SK-N-SH (cell line): ENCODE measurements at places on chromosomes 5 and 9. TPM values are rescaled to one million over a fixed set of nuclear protein-coding genes. Genes with fewer than 3 reads are reported as not detected.
A peak's percentile ranks its signal among the peaks of the same experiment; 100 is the strongest.

The FIBCD1 gene
- 0.86 and 1.3 TPM in 2 replicates for polyA plus RNA-seq

GRCh38 chr5:135641734-135642487 is 63.1 kb upstream of the CXCL14 start:
- H3K36me3 ChIP-seq, result no peaks in the 10 kb centered on the region
- H3K27ac ChIP-seq, result no peak overlapping the region
- H3K27me3 ChIP-seq, result no peaks in the 10 kb centered on the region; the same call in 1 of the 2 replicates
- DNase-seq, result no peak
- no peak overlapping the region for H3K4me3 ChIP-seq
- peaks cover 19% of the 10 kb centered on the region; the same call in 1 of the 2 replicates for H3K4me1 ChIP-seq

- peaks cover 20% of the 10 kb centered on the region for H3K36me3 ChIP-seq
- H3K4me3 ChIP-seq, result no peak overlapping the region
- H3K27me3 ChIP-seq, result no peaks in the 10 kb centered on the region
- DNase-seq, result no peak
- no peaks in the 10 kb centered on the region for H3K4me1 ChIP-seq
These were observed 56.9 kb downstream of the GPR107 start for GRCh38 chr9:130110596-130111021.

The NIPAL4 gene
- polyA plus RNA-seq, result 2.3 and 2.6 TPM in 2 replicates

DNA sequence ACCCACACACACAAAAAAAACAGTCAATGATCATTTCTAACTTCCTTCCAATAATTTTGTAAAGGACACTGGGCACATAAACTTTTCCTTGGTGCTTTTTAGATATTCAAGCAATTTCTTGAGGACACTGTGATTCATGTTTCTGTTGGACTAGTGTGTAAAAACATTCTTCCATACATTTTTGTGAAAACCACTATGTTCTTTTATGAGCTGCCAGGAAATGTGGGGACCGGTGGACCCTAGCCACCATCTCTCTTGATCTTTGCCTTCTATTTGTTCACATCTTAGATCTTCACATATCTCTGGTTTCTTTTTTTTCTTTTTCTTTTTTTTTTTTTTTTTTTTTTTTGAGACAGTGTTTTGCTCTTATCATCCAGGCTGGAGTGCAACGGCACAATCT is 287.4 kb downstream of the GLIS3 start:
- no peaks in the 10 kb centered on the region for H3K27me3 ChIP-seq
- H3K4me3 ChIP-seq, result no peak overlapping the region
- no peaks in the 10 kb centered on the region for H3K4me1 ChIP-seq
- no peak overlapping the region for H3K27ac ChIP-seq

DNA sequence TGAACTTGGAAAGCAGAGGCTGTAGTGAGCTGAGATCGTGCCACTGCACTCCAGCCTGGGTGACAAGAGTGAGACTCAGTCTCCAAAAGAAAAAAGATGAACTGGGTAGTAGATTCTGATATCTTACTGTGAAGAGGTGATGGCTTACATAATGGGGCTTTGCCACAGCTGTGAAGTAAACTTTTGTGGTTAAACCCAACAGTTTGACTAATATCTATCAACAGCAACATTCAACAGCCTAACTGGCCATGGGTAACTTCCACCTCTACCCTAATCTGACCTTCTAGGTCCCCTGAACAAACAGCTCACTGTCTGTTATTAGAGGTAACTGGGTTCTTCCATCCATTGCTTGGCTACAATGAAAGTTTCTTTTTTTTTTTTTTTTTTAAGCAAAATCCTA is 52.1 kb downstream of the TLE1 start:
- no peaks in the 10 kb centered on the region for H3K27me3 ChIP-seq
- peaks cover 14% of the 10 kb centered on the region; the same call in 1 of the 2 replicates for H3K4me1 ChIP-seq
- no peaks in the 10 kb centered on the region for H3K36me3 ChIP-seq
- DNase-seq, result no peak
- no peak overlapping the region for H3K4me3 ChIP-seq
- H3K27ac ChIP-seq, result no peak overlapping the region

The DND1 gene
- 1.2 and 2.1 TPM in 2 replicates for polyA plus RNA-seq

GRCh38 chr5:138752341-138752950 is 779 bp upstream of the CTNNA1 start:
- no peaks in the 10 kb centered on the region; the same call in 1 of the 2 replicates for H3K36me3 ChIP-seq
- no peak overlapping the region for H3K27ac ChIP-seq
- no peaks in the 10 kb centered on the region for H3K27me3 ChIP-seq
- no peak for DNase-seq
- H3K4me1 ChIP-seq, result peaks cover 3% of the 10 kb centered on the region; the same call in 1 of the 2 replicates

DNA sequence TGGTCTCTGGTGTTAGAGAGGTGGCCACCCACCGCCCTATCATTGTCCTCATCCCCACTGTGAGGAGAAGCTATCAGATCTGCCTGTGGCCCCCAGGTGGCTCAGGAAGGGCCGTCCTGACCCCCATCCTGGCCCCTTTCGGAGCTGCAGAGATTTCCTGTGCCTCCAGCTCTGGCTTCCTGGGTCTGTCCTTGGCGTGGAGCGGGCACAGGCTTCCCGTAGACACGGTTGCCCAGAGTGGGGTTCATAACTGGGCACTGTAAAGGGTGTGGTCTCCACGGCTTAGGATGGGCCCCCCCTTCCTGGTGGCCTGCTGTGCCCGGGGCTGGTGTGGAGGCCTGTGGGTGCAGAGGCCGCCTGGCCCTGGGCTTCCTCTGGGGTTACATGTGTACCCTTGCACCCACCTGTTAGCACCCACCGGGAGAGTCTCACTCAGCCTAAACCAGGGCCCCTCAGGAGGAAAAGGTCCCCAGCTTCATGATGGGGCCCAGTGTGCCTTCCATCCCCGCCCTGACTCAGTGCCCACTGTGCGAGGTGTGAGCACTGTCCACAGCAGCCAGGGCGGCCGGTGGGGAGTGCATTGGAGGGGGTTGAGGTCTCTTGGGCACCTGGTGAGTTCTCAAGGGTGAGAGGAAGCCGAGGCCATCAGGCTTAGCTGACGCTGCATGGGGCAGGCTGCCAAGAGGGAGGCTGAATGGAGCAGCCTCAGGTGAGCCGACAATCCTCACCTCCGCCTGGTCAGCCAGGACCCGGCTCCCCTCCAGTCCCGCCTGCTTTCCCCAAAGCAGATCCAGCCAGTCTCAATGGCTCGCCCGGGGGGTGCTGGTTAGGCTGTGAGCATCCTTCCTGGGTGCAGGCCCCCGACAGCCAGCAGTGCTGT is 15.3 kb upstream of the AJM1 start:
- H3K4me3 ChIP-seq, result no peak overlapping the region
- H3K36me3 ChIP-seq, result peaks cover 7% of the 10 kb centered on the region
- DNase-seq, result no peak

DNA sequence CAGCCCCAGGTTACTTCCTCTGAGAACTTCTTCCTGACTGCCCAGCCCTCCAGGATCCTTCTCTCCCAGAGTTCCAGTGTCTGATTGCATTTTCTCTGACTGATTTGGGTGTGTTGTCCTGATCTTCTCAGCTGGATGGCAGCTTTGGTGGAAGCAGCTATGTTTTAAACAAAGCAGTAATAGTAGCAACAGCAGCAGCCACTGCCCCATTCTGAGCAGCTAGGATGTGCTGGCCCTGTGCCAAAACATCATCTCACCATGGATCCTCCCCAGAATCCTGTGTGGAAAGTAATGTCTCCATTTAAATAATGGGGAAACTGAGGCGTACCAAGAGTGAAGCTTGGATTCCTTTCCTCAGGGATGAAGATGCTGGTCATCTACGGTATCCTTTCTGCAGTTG is 46.4 kb upstream of the PSD2 start:
- H3K4me1 ChIP-seq, result peaks cover 38% of the 10 kb centered on the region
- no peak for DNase-seq
- no peak overlapping the region for H3K27ac ChIP-seq
- no peak overlapping the region for H3K4me3 ChIP-seq
- no peaks in the 10 kb centered on the region for H3K27me3 ChIP-seq

The CWC27 gene
- 6.6 and 10.2 TPM in 2 replicates for polyA plus RNA-seq

The ZNF608 gene
- polyA plus RNA-seq, result 4.9 and 5.2 TPM in 2 replicates

DNA sequence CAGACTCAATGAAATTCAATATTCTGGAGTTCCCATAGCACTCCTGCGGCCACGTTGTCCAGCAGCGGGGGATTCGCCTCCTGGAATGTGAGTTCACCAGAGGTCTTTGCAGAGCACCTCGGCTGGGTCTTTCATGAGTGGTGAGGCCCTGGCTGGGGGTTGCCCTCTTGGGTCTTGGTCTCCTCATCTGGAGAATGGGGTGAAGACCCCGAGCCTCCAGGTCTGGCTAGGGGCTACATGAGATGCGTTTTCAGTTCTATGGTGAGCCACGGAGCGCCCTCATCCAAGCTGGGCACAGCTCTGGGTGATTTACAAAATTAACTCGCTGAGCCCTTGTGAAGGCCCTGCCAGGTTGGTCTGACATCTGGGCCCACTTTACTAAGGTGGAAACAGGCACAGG is 37.5 kb upstream of the RXRA start:
- no peak for DNase-seq
- H3K4me1 ChIP-seq, result no peaks in the 10 kb centered on the region
- H3K27ac ChIP-seq, result no peak overlapping the region
- no peaks in the 10 kb centered on the region for H3K27me3 ChIP-seq
- no peak overlapping the region for H3K4me3 ChIP-seq
- no peaks in the 10 kb centered on the region for H3K36me3 ChIP-seq

- no peaks in the 10 kb centered on the region for H3K27me3 ChIP-seq
- no peak for DNase-seq
- H3K36me3 ChIP-seq, result no peaks in the 10 kb centered on the region
- no peak overlapping the region for H3K4me3 ChIP-seq
These were observed 113.2 kb downstream of the SLC25A46 start for GRCh38 chr5:110852053-110852452.

The C5 gene
- 1.8 and 2.7 TPM in 2 replicates for polyA plus RNA-seq

DNA sequence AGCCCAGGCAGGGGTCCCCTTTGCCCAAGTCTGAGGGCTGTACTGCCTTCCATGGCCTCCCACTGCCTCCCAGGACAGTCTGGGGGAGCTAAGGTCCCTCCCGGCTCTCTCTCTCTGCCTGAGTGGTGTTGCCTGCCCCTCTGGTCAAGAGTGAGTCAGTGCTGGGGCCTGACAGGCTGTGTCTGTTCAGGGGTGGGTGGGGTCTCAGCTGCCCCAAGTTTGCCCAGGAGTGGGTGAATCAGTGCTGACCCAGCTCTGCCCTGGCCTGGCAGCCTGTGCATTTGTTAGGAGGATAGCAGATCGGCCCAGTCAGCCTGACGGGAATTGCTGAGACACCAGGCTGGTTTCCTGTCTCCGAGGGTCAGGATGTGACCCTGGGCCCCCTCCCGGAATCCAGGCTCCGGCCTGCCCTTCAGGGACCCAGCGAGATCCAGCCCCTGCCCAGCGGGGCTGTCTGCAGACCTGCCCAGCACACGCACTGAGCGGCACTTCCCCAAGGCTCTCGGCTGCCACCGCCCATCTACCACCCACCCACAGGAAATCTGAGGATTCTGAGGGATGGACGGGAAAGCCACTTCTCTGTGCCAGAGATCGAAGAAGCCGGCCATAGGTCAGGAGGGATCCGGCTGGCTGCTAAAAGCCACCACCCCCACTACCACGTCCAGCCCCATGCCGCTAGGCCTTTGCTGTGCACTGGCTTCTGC is 15.9 kb downstream of the ENG start:
- DNase-seq, result no peak
- no peaks in the 10 kb centered on the region for H3K27me3 ChIP-seq
- H3K27ac ChIP-seq, result peak overlapping the region; percentile 84
- H3K4me1 ChIP-seq, result no peaks in the 10 kb centered on the region; the same call in 1 of the 2 replicates
- H3K36me3 ChIP-seq, result peaks cover 4% of the 10 kb centered on the region
- peak overlapping the region; percentile 12; the same call in 1 of the 2 replicates for H3K4me3 ChIP-seq

DNA sequence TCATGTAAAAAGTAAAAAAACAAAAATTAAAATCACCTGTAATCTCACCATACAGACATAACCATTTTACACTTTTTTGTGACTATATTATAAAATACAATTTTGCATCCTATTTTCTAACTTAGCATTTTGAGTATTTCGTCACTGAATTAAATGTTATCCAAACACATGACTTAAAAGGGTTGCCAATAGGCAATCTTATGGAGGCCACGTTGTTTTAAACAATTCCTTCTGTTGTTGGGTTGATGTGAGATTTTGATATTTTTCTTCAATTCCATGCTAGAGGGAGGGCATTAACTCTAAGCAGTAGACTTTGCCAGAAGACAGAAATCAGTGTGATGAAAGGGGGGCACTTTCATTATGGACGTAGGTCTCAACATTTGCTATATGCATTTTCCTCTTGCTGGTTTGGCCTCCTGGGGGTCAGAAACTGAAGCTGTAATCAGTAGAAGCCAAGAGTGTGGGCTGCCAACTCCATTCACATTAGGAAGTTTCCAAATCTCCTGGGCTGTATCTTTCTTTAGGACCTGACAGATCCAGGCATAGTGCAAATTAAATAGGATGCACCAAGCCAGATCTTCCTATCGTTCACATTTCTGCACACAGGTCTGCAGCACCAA is 614.2 kb upstream of the CLINT1 start:
- H3K4me3 ChIP-seq, result no peak overlapping the region
- H3K36me3 ChIP-seq, result no peaks in the 10 kb centered on the region
- DNase-seq, result no peak
- H3K27ac ChIP-seq, result no peak overlapping the region
- H3K4me1 ChIP-seq, result no peaks in the 10 kb centered on the region
- H3K27me3 ChIP-seq, result peaks cover 5% of the 10 kb centered on the region; the same call in 1 of the 2 replicates

DNA sequence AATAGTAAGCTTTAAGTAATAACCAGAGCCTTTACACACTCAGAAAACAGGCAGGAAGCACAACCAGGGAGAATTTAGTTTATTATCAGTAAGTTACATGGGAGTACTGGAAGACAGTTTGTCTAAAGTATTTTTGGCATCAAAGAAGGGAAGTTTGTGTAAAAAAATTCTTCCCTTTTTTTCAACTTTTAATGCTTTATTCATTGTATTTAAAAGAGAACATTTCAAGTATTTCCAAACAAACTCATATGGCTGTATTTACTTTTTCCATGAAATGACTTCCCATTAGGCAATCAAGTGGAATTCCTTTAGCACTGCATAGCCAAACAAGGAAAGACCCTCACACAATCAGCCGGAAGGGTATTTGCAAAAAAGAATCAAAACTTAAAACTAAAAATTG is 26.7 kb downstream of the RNF145 start:
- no peak overlapping the region for H3K4me3 ChIP-seq
- peaks cover 22% of the 10 kb centered on the region for H3K36me3 ChIP-seq
- H3K27ac ChIP-seq, result no peak overlapping the region
- peaks cover 61% of the 10 kb centered on the region for H3K4me1 ChIP-seq
- no peak for DNase-seq

The NOL8 gene
- 9.6 and 13.2 TPM in 2 replicates for polyA plus RNA-seq

GRCh38 chr9:131334629-131335367 is 45.3 kb downstream of the PLPP7 start:
- H3K4me1 ChIP-seq, result peaks cover 6% of the 10 kb centered on the region; the same call in 1 of the 2 replicates
- H3K36me3 ChIP-seq, result no peaks in the 10 kb centered on the region
- H3K4me3 ChIP-seq, result no peak overlapping the region
- no peak for DNase-seq

GRCh38 chr9:16527573-16527972 is 342.9 kb downstream of the BNC2 start:
- no peak overlapping the region for H3K27ac ChIP-seq
- H3K4me1 ChIP-seq, result no peaks in the 10 kb centered on the region; the same call in none of the 2 replicates
- H3K4me3 ChIP-seq, result no peak overlapping the region

The PCDHGA10 gene
- polyA plus RNA-seq, result 1.6 and 2.0 TPM in 2 replicates

- no peak overlapping the region for H3K4me3 ChIP-seq
- no peak overlapping the region for H3K27ac ChIP-seq
- H3K27me3 ChIP-seq, result no peaks in the 10 kb centered on the region; the same call in 1 of the 2 replicates
- no peaks in the 10 kb centered on the region for H3K36me3 ChIP-seq
These were observed 245.6 kb upstream of the DAB2 start for GRCh38 chr5:39670391-39670790.

The AHRR gene
- polyA plus RNA-seq, result 0.71 and 0.99 TPM in 2 replicates
